ENCODE measurements at places on chromosomes 5 and 9.

DNA sequence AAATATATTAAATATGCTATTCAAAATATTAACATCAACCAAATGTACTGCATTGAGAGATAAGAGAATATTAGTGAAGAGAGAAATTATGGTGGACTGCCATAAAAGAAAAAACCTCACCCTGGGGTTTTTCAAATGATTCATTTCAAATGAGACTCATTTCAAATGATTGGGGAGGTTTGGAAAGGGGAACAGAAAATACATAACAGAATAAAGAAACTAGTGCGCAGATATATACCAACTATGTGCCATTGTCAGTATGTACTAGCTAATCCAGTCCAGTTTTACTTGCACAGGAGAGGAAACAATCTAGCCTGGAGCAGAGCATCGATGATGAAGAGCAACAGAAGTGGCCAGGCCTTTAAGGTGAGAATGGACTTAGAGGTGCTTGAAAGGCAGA lies 651.6 kb upstream of the RORB start:
- DNase-seq = no peak

- no peak for DNase-seq
Measured at GRCh38 chr9:115781070-115781736, 372.4 kb upstream of the PAPPA start.

DNA sequence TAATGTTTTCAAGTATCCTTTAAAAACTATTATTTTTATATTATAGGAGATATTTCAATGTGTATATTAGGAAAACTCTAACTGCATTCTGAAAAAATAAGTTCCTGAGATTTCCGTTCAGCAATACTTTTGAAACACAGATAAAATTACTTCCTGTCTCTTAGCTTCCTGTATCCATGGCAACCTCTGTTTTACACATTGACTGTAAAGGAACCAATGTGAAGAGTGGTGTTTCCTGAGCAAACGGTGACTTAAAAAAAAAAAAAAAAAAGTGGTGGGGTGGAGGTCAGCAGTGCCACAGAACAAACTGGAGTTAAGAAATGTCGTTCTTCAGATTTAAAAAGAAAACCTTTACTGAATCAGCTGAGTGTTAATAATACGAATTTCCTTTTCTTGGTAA lies at the start of gene LRRC70:
Gene LRRC70 (plus strand): TSS at position 280 of the 400 bp plus-strand sequence. CDS start 620 bp downstream, outside the sequence.
- no peak for DNase-seq

- DNase-seq = no peak
Measured at GRCh38 chr5:138444774-138445546, 6.1 kb downstream of the REEP2 start.

GRCh38 chr9:26758655-26759054 lies 133.9 kb downstream of the CAAP1 start:
- no peak for DNase-seq

DNA sequence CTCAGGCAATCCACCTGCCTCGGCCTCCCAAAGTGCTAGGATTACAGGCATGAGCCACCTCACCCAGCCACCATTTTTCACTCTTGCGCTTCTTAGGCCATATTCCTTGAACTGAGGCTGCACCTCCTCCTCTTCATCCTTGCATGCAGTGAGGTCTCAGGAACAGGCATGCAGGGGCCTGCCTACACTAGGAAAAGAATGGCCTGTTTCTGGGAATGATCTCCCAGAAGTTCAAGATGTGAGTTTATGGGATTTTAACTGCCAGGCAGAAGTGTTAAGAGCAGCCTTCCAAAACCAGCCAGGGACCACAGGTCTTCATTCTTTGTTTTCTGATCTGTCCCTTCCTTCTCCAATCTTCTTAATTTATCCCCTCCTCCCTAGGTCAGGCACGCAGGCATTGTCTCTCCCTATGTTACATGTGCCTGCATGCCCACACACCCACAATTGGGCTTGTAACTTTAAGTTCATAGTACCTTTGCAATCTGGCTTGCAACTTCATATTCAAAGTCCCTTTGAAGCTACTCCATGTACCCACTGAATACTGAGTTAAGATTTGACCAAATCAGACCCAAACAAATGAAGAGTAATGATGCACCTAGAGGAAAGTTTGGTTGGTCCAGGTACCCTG lies 10.5 kb upstream of the HSPA4 start:
- DNase-seq = no peak

- no peak for DNase-seq
Measured at GRCh38 chr9:124248960-124249359, 8.8 kb upstream of the NEK6 start.

- no peak for DNase-seq
Measured at GRCh38 chr5:140882591-140882899, 621 bp downstream of the PCDHA13 start.

GRCh38 chr5:58918021-58918729 lies 335.3 kb downstream of the RAB3C start:
- no peak for DNase-seq

DNA sequence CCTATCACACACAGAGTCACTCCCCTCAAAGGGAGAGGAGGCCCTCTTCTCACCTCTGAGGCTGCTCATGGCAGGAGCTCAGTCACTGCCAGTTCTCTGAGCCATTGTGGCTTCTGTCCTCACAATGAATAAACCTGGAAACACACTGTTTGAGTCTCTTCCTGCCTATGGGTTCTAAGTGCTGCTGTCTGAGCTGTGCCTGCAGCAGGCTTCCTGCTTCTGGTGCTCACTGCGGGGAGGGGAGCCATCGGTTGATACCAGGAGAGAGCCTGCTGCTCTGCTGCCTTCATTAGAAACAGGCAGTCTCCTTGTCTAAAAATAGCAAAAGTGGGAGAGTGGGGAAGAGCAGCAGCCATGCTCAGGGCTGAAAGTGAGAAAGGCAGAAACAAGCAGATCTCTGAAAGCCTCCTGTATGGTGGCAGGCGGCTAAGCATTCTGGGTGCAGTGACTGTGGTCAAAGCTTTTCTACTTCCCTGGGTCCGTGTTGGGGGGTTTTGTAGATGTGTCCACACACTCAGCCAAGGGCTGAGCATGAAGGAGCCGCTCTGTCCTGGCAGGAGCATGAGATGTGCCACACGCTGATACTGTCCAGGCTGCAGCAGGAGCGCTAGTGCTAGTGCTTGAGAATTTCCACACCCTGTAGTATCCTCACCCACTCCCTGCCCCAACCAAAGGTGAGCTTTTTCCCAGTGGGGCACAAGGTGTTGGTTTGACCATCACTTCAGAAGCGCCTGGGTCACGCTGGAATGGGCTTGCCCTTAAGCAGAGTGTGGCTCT lies 34.2 kb downstream of the PRKACG start:
- DNase-seq = no peak

- no peak for DNase-seq
Measured at GRCh38 chr5:67168069-67168468, 28.5 kb downstream of the CD180 start.

DNA sequence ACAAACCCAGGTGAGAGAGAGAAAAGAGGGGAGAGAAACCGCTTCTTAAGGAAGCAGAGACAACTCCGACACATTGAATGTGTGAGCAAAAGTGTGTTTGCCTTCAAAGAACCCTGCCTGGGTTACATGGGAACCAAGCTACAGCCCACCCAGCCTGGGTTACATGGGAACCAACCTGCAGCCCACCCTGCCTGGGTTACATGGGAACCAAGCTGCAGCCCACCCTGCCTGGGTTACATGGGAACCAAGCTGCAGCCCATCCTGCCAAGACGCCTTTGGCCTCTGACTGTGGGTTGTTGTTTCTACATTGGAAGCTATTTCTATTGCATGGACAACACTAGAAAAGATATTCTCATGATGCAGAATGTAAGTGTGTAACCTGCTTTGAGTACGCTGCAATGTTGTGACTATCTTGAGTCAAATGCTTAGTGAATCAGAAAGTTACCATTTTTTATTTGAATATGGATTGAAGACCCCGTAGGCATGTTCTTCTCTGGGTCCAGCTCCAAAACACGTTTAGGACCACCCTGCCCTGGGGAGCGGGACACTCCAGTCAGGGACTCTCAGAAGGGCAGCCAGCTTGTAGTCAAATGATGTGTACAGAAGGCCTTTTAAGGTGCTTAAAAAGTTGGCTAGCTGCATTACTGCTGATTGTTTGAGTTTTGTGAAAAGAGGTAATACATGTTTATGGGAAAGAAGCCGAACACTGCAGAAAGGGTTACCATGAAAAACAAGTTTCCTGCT lies 39.1 kb upstream of the UNC5A start:
- no peak for DNase-seq

DNA sequence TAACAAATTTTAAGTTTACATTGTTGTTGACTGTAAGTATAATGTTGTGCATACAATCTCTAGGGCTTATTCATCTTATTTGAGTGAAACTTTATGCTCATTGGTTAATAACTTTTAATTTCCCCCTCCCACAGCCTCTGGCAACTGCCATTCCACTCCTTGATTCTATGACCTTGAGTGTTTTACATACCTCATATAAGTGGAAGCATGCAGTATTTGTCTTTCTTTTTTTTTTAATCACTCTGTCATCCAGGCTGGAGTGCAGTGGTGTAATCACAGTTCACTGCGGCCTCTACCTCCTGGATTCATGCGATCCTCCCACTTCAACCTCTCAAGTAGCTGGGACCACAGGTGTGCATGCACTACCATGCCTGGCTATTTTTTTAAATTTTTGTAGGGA lies 83.9 kb downstream of the KCTD16 start:
- no peak for DNase-seq

GRCh38 chr9:100401042-100401441 lies 25.9 kb upstream of the MSANTD3 start:
- DNase-seq = no peak

DNA sequence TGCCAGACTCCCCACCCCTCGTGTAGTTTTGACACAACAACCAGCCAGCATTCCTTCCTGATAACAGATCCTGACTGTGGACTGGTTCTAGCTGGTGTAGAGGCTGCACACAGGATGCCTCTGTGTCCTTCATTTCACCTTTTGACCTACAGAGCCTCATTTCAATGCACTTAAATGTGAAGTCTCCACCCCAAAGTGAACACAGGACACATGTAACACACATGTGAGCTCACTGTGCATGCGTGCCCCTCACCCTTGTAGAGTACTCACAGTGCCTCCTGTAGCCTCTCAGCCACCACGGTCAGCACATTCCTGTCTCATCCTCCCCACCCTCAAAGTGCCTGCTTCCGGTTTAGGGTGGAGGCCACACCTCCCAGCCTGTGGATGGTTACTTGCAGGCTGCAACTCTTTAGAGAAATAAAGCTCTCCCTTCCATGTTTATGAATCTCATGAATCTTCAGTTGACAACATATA lies 11.6 kb upstream of the NKD2 start:
- DNase-seq = no peak

- no peak for DNase-seq
Measured at GRCh38 chr9:84266087-84266561, 74.4 kb downstream of the SLC28A3 start.
